NCI-H1436 (cell line): ENCODE measurements at places on chromosomes 2 and 18.

DNA sequence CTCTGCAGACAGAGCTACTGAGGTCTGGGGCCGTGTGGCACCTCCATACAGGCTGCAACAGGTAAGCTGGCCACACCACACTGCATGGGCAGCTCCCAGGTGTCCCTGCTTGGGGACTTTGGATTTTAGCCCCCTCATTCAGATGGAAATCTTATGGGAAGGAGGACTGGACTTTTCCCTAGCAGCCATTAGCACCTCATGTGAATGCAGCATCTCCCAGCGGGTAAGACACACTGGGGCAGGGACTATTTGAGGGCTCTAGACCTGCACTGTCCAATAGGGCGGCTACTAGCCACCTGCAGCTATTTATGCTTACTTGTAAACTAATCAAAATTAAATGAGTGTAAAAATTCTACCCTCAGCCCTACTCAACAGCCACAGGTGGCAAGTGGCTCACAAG is 34.2 kb upstream of the GLI2 start:
- no peak for DNase-seq

GRCh38 chr2:109371481-109372170 is 242.1 kb downstream of the SEPTIN10 start:
- DNase-seq, result no peak

- no peak for DNase-seq
Observed at GRCh38 chr2:95392730-95393455, 9.6 kb upstream of the FAHD2A start.

GRCh38 chr2:112273349-112273748 is 2.0 kb upstream of the ZC3H6 start:
- no peak for DNase-seq

- no peak for DNase-seq
Observed at GRCh38 chr18:27843783-27844777, 332.9 kb downstream of the CDH2 start.

GRCh38 chr2:214593727-214594126 is 182.9 kb downstream of the VWC2L start:
- DNase-seq, result no peak

- DNase-seq, result no peak
Observed at GRCh38 chr2:11582612-11582861, 48.7 kb downstream of the GREB1 start.

DNA sequence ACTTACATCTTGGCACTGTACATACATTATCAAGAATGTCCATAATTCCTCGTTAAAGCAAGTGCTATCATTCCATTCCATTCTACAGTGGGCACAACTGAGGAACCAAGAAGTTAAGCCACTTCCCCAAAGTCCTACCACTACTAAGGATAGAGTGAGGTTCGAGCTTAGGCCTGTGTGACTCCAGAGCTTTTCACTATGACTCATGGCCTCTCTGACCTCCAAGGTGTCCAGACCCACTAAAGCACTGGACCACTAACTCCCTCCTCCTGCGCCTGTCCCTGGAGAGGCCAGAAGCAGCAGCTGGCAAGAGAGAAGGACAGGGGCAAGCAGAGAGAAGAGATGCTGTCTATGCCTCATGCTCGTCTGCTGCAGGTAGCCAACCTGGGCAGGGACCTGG is 117.0 kb downstream of the ZBTB7C start:
- no peak for DNase-seq

- DNase-seq, result no peak
Observed at GRCh38 chr18:10285283-10285640, 169.2 kb upstream of the APCDD1 start.

DNA sequence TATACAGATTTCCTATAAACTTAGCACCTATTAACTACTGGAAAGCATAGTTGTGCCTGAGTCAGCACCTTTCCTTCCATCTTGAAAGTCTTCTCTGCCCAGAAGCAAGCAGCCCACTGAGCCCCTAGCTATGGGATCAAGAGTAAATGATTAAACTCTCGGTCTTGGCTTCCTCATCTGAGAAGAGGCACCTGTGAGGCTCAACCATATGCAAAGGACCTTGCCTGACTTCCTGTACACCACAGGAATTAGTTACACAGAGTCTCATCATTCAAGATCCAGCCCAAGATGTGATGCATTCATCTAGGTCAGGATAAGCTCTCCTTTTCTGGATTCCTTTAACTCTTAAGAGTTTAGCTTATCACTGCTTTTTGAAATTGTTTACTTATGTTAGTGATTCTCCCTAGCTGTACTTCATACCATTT is 96.0 kb downstream of the CDH2 start:
- no peak for DNase-seq

GRCh38 chr18:3910512-3910911 is 460.5 kb downstream of the TGIF1 start:
- no peak for DNase-seq

- no peak for DNase-seq
Observed at GRCh38 chr2:152506843-152507242, 171.9 kb downstream of the FMNL2 start.

DNA sequence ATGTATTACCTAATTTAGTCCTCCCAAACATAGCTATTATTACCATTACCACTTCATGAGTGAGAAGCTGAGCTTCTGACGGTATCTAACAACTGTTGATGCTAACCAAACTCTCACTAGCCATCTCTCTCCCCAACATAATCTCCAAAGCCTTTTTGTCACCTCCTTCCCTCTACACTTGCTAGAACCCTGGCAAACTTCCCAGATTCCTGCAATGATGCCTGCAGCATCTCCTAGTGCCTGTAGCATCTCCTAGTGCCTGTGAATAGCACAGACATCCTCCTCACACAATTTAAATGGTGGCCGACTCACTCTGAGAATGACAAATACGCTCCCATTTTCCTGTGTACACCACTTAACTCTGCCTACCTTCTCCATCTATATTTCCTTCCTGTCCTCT is 126.7 kb downstream of the STK39 start:
- DNase-seq, result no peak

DNA sequence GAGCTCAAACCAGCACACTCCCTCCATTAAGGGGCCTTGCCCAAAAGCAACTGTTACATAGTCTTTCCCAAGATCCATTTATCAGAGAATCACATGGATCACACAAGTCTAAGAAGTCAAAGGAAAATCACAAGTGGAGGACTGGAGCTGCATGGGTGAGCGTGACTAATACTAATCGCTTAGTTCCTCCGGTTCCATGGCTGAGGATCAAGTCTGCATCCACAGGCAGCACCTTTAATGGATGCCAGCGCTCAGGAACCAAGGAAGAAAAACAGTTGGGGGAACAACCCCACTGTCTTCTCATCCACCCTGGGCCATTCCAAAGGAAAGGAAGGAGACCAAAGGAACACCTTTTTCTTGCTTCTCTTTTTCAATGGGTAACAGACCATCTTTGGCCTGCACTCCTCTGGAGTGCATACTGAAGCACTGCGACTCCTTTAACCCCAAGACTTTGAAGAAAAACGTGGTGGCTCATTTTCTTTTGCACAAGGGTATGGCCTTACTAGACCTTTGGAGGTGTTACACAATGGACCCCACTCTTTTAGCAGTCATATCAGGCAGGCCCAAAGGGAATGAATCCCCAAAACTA is 9.2 kb upstream of the WDR33 start:
- DNase-seq, result no peak

- no peak for DNase-seq
Observed at GRCh38 chr2:173407176-173407575, 52.5 kb downstream of the CDCA7 start.

- peak; percentile 5 for DNase-seq
Observed at GRCh38 chr2:20291106-20291564, 59.5 kb downstream of the PUM2 start.

DNA sequence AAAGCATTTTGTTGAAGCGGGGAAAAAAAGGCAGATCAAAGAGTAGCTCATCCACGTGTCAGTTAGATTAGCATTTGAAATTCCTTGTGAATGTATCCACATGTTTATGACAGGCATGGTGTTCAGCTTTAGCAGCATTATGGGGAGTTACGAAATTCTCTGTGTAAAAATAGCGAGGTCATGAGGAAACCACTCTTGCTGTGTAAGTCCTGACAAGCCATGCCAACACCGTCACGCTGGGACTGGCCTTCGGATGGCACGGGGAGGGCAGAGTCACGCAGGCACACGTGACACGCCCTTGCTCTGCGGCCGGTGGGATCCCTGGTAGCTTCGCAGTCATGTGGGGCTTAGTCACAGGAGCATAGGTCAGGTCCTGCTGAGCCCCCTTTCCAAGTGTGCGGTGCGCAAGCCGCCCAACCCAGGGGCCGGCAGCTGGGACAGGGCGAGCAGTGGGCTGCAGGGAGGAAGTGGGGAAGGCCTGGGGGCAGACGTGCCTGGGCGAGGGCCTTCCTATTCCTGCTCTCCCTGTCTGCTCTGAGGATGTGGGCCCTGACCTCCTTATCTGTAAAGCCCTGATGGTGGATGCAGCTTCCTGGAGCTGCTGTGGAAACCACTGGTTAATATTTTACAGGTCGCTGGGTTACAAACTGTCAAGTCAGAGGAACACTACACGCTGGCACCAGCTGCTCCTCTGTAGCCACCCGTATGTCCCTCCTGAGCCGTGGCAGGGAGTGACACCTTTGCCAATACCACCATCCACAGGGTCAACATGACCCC is 18.0 kb downstream of the MBP start:
- no peak for DNase-seq

GRCh38 chr2:188238386-188238785 is 53.3 kb upstream of the GULP1 start:
- DNase-seq, result no peak

GRCh38 chr2:111049792-111050640 is 70.7 kb upstream of the BCL2L11 start:
- no peak for DNase-seq

GRCh38 chr2:84022810-84023431 is 436.2 kb downstream of the SUCLG1 start:
- no peak for DNase-seq

DNA sequence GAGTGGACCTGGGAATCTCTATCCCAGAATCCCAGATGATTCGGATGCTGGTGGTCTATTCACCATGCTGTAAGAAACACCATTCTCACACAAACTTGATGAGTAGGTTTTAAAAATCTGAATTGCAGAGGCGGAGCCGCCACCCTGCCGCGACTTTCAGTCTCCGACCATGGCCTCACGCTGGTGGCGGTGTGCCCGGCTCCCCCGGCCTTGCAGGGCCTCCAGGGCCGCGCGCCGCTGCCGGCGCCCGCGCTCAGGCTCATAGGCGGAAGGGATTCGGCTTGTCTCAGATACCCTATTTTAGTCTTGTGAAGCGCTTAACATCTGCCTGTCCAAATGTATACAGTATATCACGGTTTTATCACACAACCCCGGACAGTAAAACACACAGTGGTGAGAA is 2.6 kb upstream of the PPM1B start:
- no peak for DNase-seq

- no peak for DNase-seq
Observed at GRCh38 chr2:48200620-48201293, 294.5 kb upstream of the FBXO11 start.

- DNase-seq, result no peak
Observed at GRCh38 chr2:233556881-233557736, 9.5 kb downstream of the USP40 start.

DNA sequence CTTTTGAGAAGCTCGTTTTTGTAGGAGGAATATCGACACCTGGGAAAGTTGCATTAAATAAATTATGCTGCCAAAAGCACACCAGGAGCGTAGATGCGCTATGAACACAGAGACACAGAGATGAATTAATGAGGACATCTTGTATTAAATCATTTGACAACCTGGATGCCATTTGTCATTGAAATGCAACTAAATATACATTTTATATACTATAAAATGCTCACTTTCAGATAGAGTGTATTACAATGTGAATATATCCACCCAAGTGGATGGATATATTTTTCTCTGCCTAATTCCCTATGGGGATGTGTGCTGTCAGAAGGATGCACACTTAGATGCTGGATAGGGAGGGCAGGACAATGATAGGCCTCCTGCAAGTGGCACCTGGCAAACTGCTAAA is 426.2 kb downstream of the RIT2 start:
- DNase-seq, result no peak

DNA sequence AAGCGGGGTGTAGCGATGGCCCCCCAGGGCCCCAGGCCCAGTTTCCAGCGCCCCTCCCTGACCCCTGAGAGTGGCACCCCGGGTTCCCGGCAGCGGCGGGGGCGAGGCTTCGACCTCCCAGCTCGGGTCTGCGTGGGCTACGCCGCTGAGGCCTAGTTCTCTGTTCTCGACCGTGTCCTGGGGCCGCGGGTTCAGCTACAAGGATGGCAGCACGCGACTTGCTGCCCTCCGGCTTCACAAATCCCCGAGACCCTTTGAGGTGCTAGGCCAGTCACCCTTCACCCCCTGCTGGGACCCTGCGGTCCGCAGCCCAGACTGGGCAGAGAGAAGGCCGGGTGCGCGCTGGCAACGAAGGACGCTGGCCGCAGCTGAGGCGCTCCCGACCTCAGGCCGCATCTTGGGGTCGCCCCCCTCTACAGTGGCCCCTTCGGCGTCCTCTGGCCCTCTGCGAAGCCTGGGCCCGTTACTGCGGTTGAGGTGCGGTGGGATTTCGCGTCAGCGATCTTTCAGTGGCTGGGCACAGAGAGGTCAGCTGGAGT is 1.2 kb downstream of the OTX1 start:
- no peak for DNase-seq

DNA sequence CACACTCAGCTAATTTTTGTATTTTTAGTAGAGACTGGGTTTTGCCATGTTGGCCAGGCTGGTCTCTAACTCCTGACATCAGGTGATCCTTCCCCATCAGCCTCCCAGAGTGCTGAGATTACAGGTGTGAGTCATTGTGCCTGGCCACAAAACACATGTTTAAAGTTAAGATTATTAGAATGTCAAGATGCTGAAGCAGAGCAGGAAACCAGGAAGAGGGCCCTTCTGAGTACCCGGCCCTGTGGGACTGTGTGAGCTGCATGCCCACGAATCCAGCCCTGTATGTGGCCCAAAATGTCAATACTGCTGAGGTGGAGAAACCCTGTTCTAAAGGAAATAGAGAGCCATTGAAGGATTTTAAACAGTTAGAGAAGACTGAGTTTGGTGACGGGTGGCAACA is 31.0 kb upstream of the REV1 start:
- DNase-seq, result no peak

DNA sequence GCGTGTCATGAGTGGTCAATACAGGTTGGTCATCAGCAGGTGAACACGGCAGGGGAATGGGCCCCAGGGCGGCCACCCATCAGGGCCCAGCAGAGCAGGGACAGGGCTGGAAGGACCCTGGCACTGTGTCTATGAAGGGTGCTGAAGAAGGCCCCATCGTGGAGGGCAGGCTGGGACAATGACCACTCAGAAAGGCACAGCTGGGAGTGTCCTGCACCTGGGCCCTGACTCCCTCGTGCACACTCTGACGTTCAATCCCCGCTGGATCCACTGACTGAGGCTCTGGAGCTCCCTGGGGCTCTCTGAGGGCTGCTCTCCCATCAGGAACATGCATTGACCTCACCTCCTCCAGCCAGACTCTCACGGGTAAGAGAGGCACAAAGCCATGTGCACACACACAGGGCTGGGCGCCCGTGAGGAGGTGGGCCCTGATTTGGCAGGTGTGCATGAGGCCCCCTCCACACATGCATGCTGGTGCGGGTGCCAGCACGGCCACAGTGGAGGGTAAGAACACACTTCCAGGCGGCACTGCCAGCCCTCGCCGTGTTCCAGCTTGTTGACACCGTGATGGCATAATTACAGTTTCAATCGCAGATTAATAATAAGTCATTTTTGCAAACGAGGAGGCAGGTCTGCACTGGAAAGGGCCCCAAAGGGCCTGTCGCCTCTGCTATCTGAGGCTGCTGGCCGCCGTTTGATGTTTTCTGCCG is 58.5 kb downstream of the SMAD7 start:
- no peak for DNase-seq
